Heart left ventricle (tissue), 16 donors: ENCODE measurements at places on chromosomes 2 and 18. TPM values are rescaled to one million over a fixed set of nuclear protein-coding genes. Genes with fewer than 3 reads are reported as not detected.

GRCh38 chr2:863732-864450 lies 86.8 kb upstream of the SNTG2 start:
- H3K27ac ChIP-seq = no peak overlapping the region
- no peak for DNase-seq
- H3K4me3 ChIP-seq = no peak overlapping the region
- no peaks in the 10 kb centered on the region for H3K36me3 ChIP-seq
- H3K4me1 ChIP-seq = no peaks in the 10 kb centered on the region

- no peak overlapping the region for H3K4me3 ChIP-seq
- no peak for DNase-seq
- no peak overlapping the region for H3K27ac ChIP-seq
- no peaks in the 10 kb centered on the region for H3K4me1 ChIP-seq
These were observed 12.8 kb downstream of the EIF2AK2 start for GRCh38 chr2:37143974-37144373.

DNA sequence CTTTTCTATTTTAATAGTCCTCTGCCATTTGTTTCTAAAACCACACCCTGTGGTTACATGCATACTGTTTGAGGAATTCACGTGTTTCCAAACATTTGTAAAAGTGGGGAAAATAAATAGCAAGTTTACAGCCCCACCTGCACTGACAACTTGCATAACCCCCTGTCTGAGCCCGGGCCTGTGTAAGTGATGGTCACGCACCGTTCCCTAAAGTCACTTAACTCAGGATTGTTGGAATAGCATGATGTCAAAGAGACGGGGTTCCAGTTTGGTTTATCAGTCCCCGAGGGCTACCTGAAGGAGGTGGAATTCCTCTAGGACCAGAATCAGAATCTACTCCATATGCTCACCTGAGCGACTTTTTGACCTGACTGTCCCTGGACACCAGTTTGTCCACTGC lies 30.5 kb downstream of the ACKR3 start:
- H3K27me3 ChIP-seq = no peaks in the 10 kb centered on the region
- H3K27ac ChIP-seq = no peak overlapping the region
- H3K4me1 ChIP-seq = peaks cover 17% of the 10 kb centered on the region
- no peak overlapping the region for H3K4me3 ChIP-seq
- no peak for DNase-seq

DNA sequence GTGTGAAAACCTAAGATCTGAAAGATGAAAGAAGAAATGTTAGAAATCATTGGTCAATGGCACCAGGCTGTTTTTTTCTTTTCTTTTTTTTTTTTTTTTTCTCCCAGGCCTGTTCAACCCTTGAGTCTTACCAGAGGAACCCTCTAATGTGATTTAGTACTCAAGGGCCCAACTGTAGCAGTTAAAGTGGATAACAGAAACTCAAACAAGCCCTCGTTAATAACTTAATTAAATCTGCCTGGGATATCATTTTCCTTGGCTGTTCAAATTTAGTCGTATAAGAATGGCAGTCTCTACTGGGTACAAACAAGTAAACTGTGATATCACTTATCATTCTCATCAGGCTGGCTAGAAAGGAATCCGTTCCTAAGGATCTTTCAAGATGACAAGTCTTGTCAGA lies 16.5 kb downstream of the ARL4C start:
- H3K27ac ChIP-seq = no peak overlapping the region
- H3K4me3 ChIP-seq = no peak overlapping the region
- peaks cover 27% of the 10 kb centered on the region for H3K4me1 ChIP-seq
- no peak for DNase-seq
- H3K36me3 ChIP-seq = no peaks in the 10 kb centered on the region

GRCh38 chr2:20188851-20189250 lies 36.1 kb downstream of the SDC1 start:
- H3K36me3 ChIP-seq = no peaks in the 10 kb centered on the region
- no peak overlapping the region for H3K27ac ChIP-seq
- H3K27me3 ChIP-seq = no peaks in the 10 kb centered on the region
- no peaks in the 10 kb centered on the region for H3K4me1 ChIP-seq
- DNase-seq = no peak
- no peak overlapping the region for H3K4me3 ChIP-seq

GRCh38 chr18:35861367-35862118 lies 110.9 kb upstream of the RMP24 start:
- H3K27me3 ChIP-seq = no peaks in the 10 kb centered on the region
- no peaks in the 10 kb centered on the region for H3K36me3 ChIP-seq
- DNase-seq = peak; percentile 49
- H3K4me1 ChIP-seq = no peaks in the 10 kb centered on the region

- no peaks in the 10 kb centered on the region for H3K27me3 ChIP-seq
- no peak overlapping the region for H3K4me3 ChIP-seq
- no peaks in the 10 kb centered on the region for H3K36me3 ChIP-seq
- DNase-seq = no peak
- no peak overlapping the region for H3K27ac ChIP-seq
- peaks cover 6% of the 10 kb centered on the region for H3K4me1 ChIP-seq
These were observed 42.0 kb upstream of the HS6ST1 start for GRCh38 chr2:128360711-128361110.

Gene CAPN14
- 0.19 TPM for total RNA-seq

DNA sequence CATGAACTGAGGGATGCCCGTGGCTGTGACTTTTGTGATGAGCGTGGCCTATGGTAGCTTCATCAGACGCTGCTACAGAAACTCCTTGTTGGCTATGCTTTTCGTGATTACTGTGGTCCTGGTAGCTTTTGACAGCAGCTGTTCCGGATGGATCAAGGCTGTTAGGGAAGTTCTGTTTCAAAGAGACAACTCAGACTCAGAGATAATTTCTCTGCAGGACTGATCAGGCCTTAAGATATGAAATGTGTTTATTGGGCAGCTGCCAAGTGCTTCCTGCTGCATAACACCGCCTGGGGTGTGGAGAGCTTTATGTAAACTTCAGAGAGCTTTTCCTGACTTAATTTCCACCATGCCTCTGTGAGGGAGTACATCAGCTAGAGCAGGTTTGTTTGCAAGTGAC lies 243.8 kb downstream of the TSN start:
- no peaks in the 10 kb centered on the region for H3K36me3 ChIP-seq
- no peaks in the 10 kb centered on the region for H3K27me3 ChIP-seq
- H3K4me1 ChIP-seq = no peaks in the 10 kb centered on the region
- no peak overlapping the region for H3K27ac ChIP-seq
- H3K4me3 ChIP-seq = no peak overlapping the region
- DNase-seq = no peak

- H3K4me3 ChIP-seq = no peak overlapping the region
- no peak overlapping the region for H3K27ac ChIP-seq
- no peaks in the 10 kb centered on the region for H3K4me1 ChIP-seq
- H3K36me3 ChIP-seq = peaks cover 82% of the 10 kb centered on the region
- no peaks in the 10 kb centered on the region for H3K27me3 ChIP-seq
These were observed 11.6 kb downstream of the NOL10 start for GRCh38 chr2:10678225-10678624.

Gene EFEMP1
- 34.4 TPM for total RNA-seq

Gene ACKR3
- 49.4 TPM for total RNA-seq

GRCh38 chr2:189798312-189799029 lies 14.2 kb downstream of the PMS1 start:
- no peaks in the 10 kb centered on the region for H3K27me3 ChIP-seq
- H3K27ac ChIP-seq = no peak overlapping the region
- peaks cover 37% of the 10 kb centered on the region for H3K36me3 ChIP-seq
- H3K4me1 ChIP-seq = no peaks in the 10 kb centered on the region
- no peak for DNase-seq

Gene ONECUT2
- total RNA-seq = 0.08 TPM

Gene CNGA3
- total RNA-seq = not detected

Gene ACTG2
- 1.6 TPM for total RNA-seq

Gene TEX51
- total RNA-seq = not detected

DNA sequence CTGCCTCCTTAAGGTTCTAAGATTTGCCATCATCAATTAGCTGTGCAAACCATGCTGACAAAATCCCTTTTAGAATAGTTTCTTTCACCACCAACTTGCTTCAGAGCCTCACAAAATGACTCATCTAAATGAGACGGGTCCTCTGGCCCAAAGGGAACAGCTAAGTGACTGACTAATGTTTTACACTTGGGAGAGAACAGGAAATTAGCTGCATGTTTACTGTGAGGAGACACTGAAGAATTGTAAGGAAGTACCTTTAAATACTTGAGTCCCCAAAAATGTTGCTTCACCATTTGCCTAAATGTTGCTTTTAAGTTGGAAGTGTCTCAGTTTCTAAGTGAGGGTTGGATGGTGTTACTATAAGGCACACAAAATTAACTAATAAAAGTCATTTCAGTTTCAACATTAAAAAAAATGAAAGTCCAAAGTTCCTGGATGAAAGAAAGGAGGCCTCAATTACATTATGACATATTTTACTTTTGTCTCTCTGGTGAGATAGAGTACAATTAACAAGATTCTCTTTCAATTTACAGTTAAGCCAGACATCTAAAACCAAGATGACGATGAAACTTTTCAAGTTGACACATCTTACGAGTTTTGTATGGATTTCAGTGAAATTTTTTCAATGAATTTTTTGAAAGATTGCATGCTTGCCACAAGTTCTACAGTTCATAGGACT lies 229.1 kb upstream of the FN1 start:
- DNase-seq = no peak
- H3K4me1 ChIP-seq = peaks cover 15% of the 10 kb centered on the region
- H3K4me3 ChIP-seq = no peak overlapping the region
- H3K27ac ChIP-seq = no peak overlapping the region

Gene UGT1A1
- not detected for total RNA-seq
